ENCODE measurements at places on chromosomes 5 and 9. TPM values are rescaled to one million over a fixed set of nuclear protein-coding genes. Genes with fewer than 3 reads are reported as not detected.

DNA sequence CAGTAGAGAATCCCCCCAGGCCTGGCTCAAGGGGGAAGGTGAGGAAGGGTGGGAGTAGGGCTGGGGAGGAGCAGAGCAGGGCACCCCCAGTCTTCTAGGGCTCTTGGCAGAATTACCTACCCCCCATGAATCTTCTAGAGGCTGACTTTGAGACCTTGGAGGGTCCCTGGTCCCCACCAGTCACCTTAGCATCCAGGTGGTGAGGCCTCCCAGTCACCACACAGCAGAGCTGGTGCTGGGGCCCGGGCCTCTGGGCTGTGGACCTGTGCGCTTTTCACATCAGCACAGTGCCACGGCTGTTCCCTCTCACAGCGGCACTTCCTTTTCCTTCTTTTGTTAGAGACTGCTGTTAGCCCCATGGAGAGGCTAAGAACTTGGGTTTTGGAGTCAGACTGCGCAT, 148.6 kb upstream of the PITX1 start:
- no peak for DNase-seq

DNA sequence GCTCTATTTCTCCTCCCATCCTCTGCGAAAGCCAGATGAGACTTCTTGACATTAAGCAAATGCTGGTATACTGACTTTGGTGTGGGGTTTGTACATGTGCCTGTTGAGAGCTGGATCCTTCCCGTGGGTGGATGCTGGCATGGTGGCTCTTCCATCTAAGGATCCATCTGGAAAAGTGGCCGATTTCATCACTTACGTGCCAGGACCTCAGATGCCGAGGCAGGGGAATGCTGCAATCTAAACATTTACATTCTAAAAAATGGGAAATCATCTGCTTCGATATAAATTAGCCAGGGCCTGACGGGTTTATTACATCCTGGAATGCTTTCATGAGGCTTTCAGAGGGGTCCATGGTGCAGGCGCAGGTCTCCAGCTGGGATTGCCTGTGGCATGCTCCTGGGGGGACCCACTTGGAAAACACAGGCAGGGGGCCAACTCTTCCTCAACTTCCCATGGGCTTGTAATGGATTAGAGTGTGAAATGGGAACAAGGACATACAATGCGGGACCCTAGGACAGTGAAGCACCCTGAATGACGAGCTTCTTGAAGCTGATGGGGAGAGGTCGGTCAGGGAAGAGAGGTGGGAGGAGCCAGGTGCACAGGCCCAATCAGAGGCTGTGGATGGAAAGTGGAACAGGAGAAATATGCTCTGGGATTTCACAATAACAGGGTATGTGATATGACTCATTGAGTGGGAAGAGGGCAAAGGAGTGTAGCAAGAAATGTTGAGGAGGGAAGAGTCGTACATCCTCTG, 105.5 kb upstream of the PITX1 start:
- no peak for DNase-seq

DNA sequence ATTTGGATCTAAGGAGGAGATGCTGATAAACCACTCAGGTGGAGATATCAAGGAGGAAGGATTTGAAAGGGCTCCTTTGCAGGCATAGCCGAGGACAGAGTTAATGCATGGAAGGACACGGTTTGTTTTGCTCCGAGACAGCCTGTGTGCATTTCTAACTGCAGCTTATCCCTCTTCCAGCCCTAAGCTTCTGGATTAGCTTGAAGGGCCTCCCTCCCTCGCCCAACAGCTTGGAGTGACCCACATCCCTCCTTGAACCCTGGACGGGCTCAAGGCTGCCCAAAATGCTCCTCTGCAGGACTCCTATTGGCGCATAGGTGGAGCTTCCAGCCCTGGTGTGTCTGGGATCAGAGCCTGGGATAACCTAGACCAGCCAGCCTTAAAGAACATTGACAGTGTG, 66.7 kb downstream of the PPARGC1B start:
- DNase-seq = no peak

LAMC3 gene
- total RNA-seq = 3.0 TPM

RNF183 gene
- total RNA-seq = not detected

LTC4S gene
- 1.7 TPM for total RNA-seq

All from occipital lobe (tissue), 3 donors.